ENCODE measurements at places on chromosomes 16 and 17. TPM values are rescaled to one million over a fixed set of nuclear protein-coding genes. Genes with fewer than 3 reads are reported as not detected.

DNA sequence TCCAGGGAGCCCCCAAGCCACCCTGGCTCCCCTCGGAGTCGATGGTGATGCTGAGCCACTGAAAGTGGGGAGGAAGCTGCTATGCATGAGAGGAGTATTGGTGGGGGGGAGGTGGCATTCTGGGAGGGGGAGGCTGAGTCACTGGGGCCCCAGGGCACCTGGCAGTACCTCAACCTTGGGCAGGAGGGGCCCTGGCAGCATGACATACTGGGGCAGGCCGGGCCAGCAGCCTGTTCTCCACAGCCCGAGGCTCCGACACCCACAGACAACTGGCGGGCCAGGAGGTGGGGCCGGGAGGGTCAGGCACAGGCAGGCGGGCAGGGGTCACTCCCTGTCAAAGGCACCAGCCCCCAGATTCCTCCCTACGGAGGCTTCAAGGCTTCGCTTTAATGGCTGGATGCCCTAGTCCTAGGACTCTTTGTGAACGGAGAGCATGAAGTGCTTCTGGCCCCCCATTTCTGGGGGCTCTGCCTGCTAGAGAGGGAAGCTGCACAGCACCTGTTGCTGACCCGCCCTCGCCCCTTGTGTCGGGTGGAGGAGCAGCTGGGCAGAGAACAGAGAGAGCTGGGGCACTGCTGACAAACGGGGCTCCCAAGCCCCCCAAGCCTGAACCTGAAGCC, 928 bp downstream of the CASKIN2 start:
- peak; percentile 24 for DNase-seq

OR1F1 gene
- not detected for total RNA-seq

GRCh38 chr17:11487469-11487868, 110.8 kb upstream of the DNAH9 start:
- DNase-seq, result no peak

- DNase-seq, result peak; percentile 89
These were observed at the start of gene HLF for GRCh38 chr17:55264645-55265298. TSS of gene HLF (plus strand) at chr17:55264960. CDS start at chr17:55265485, 525 bp downstream.

DNA sequence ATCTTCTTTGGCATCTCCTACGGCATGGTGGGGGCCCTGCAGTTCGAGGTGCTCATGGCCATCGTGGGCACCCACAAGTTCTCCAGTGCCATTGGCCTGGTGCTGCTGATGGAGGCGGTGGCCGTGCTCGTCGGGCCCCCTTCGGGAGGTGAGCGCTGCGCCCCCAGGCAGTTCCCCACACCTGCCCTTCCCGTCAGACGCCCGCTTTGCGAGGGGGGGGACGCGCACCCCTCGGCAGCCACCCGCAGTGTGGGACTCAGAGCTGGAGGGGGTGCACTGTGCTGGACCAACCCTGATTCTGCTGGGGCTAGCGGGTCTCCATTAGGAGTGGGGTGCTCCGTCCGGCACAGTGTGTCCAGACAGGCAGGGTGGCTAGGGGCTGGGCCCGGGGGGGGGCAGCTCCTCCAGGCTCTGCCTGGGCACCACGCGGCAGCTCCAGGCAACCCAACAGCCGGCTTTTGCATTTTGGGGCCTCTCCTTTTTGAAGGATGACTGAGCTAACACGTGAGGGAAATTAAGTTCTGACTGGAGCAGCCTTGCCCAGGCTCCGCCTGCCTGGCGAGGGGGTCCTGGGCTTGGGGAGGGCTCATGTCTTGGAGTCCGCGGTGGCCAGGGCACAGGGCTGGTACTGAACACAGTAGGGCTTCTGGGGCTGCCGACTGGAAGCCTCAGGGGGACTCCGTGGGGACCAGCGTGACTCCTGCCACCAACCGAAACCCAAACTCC, 9.1 kb downstream of the SLC16A3 start:
- no peak for DNase-seq

NT5C gene
- total RNA-seq, result 40.4 TPM

- DNase-seq, result peak; percentile 36
These were observed 48.4 kb downstream of the TOX3 start for GRCh38 chr16:52498328-52499059.

ELMO3 gene
- 2.1 TPM for total RNA-seq

DNA sequence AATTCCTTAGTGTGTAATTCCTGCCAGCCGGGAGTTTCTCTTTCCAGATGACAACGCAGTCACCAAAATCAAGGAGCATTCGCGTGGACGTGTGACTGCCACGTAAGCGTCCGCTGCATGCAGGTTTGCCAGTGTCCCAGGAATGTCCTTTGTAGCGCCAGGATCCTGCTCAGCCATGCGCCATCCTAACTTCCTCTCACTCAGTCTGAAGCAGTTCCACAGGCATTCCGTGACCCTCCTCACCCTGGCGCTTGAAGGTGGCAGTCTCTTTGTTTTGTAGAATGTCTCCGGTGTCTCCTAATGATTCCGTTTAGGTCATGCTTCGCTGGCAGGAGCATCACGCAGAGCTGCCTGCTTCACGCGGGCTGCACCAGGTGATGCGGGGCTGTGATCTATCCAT, 88.6 kb downstream of the RPTOR start:
- DNase-seq, result no peak

CACNA1H gene
- 161 TPM for total RNA-seq

- no peak for DNase-seq
These were observed 17.3 kb downstream of the CASKIN1 start for GRCh38 chr16:2179107-2179501.

GRCh38 chr16:57759541-57760356, 24.2 kb downstream of the KATNB1 start:
- no peak for DNase-seq

DNA sequence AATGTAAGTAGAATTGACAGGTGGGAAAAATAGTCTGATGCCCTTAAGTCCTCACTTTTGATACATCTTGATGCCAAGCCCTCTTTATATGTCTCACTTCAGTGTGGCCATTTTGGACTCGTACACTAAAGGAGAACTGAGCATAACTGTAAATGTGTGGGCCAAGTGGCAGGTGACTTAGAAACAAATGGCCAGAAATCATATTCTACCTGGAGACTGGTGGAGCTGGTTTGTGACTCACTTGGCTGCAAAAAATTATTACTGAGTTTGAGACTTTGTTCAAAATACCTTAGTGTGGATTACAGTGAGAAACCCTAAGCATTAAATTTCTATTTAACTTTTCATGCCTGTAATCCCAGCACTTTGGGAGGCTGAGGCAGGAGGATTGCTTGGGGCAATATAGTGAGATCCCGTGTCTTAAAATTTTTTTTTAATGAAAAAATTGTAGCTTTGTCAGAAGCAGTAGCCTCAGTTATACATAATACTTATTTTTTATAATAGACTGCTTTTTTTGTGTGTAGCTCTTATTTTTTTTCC, 5.0 kb downstream of the HAPSTR1 start:
- DNase-seq, result no peak

TBC1D3K gene
- total RNA-seq, result not detected

DNA sequence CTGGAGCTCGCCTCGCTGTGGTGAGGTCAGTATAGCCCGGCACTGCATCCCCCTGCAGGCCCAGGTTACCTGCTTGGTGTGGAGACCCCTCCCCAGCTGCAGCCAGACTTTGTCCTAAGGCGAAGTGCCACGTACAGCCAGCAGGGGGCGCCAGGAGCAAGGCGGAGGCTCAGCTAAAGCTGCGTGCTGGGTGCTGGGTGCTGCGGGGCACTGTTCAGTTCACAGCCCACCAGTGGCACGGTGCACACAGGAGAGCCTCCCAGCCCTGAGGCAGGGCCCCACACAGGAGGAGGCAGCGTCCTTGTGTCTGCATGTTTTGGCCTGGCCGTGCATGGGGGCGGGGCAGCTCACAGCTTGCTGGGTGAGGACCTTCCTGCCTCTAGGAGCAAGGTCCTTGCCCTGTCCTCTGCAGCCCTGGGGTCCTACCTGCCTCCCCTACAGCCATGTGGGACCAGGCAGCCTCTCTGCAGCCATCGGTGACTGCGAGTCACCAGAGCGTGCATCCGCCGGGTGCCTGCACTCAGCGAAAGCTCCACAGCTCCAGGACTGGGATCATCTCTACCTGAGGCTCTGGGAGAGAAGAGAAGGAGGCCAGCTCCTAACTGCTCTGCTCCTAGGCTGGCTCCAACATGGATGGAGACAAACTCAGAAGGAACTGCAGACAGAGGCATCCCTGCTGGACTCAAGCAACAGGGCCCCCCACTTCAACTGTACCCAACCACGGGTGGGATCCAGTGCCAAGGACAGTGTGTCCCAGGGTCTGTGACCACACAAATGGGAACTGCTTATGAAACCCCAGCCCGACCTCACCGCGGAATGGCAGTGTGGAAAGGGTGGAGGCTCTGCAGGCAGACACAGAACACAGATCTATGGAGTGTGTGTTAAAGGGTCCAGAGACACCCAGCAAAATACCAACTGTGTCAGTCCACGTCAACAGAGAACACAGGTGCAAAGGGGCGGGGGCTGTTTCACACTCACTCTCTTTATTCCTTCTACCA, 19.0 kb downstream of the SLC7A5 start:
- peak; percentile 87 for DNase-seq

KPNB1 gene
- total RNA-seq, result 350 TPM

DNA sequence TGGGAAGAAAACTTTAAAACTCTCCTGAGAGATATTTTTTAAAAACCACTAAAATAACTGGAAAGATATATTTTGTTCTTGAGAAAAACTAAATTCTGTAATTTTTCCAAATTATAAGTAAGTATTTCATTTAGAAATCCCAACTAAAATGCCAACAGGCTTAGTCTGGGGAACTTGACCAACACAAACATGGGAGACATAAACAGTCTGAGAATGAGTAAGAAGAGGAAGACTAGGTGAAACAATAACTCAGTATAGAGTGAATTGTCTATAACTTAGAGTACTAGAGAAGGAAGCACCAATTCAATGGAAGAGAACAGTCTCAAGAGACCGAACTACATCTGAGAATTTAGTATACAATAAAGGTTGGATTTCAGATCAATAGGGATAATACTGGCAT, 2.9 kb downstream of the CMTM1 start:
- no peak for DNase-seq

SHISA9 gene
- total RNA-seq, result 96.6 TPM

- DNase-seq, result no peak
These were observed 4.3 kb downstream of the UBE2Z start for GRCh38 chr17:48912476-48912875.

- no peak for DNase-seq
These were observed 2.6 kb downstream of the TRIM65 start for GRCh38 chr17:75894049-75894733.

GRCh38 chr16:15879255-15879811, 9.1 kb downstream of the CEP20 start:
- DNase-seq, result no peak

DNA sequence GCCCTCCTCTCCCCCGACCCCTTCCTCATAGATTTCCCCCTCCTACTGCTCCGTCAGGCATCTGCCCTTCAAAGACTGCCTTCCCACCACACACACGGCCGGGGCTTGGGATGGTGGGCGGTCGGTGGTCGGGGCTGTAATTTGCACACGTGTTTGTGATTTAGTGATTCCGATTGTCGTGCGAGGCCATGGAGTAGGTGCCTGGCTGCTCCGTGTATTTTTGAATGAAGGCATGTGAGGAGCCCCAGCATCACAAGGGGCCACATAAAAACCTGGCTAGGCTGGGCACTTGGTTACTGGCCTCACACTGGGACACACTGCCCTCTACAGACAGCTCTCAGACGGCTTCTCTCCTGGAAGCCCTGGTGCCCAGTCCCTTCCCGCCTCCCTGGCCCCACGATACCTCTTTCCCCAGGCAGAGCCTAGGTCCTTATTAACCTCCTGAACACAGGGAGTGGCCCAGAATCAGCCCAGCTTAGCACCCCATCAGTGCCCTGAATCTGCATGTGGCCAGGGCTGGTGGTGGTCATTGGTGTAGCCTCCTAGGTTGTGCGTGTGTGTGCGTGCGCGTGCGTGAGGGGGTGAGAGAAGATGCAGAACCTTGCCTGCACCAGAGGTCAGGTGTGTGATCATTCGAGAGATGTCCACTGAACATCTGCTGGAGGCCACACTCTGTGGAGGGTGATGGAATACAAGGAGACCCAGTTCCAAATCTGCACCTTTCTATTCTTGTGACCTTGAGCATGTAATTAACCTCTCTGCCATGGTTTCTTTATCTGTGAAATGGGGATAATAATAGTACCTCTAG, 1.3 kb upstream of the SOCS1 start:
- peak; percentile 76 for DNase-seq

DNA sequence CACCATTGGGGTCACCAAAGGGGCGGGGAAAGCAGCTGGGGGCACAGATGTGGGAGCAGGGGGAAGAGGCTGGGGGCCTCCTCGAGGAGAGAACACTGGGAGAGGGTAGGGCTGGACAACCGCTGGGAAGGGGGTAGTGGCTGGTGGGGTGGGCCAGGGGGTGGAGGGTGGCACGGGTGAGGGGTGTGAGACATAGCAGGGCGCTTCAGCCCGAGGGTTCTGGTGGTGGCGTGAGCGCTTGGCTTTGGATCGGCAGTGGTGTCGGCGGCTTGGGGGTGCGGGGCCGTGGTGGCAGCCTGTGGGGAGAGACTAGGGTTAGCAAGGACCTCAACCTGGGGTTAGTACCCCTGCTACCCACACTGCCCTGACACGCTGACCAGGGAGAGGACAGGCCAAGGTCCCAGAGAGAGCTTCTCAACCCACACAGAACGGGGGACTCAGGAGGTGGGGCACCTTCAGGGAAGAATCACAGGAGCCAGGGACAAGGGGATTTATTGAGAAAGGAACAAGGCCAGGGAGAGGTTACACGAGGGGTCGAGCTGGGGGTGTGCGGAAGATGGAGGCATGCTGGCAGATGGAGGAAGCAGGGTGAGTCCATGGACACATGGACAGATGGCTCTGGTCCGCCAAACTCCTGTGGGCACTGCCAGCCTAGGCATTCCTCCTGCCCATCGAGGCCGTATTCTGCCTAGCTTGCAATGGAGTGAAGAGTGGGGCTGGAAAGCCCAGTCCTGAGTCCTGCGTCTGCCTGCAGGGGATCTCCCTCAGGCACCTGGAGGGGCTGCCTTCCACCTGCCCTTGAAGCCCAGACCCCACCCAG, 8.4 kb downstream of the PER1 start:
- no peak for DNase-seq

DNA sequence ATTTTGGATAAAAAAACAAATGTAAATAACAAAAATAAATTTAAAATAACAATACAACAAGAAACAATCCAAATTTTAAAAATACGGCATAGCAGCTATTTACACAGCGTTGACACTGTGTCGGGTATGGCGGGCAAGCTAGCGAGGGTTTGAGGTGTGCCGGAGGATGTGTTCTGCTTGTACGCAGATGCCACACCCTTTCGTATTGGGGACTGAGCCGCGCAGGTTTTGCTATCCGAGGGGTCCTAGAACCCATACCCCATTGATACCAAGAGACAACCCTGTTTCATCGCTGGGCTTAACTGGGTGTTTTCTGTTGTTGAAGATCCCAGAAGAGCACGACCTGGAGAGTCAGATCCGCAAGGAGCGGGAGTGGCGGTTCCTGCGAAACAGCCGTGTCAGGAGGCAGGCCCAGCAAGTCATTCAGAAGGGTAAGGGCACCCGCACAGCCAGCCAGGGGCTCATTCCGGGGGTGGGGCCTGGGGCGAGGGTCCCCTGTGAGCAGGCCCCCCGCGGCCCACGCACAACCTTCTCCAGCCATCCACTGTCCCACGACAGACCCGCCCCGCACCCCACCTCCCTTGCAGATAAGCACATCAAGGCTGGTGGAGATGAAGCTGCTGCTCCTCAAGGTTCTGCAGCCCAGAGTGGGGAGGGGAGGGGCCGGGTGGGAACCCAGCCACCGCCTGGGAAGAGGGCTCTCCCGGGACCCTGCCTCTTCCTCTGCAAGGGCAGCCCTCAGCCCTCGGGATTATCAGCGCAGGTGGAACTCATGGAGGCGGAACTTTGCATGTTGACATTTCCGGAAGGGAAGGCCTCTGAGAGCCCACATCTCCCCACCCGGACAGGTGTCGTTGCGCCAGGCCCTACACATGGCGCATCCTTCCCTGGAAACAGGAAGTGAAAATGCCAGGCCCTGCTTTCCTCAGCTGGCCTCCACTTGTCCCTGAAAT, 51.2 kb upstream of the CHMP6 start:
- DNase-seq, result no peak

All from glutamatergic neuron (in vitro differentiated cells).